ENCODE measurements at places on chromosomes 11 and 22.

DNA sequence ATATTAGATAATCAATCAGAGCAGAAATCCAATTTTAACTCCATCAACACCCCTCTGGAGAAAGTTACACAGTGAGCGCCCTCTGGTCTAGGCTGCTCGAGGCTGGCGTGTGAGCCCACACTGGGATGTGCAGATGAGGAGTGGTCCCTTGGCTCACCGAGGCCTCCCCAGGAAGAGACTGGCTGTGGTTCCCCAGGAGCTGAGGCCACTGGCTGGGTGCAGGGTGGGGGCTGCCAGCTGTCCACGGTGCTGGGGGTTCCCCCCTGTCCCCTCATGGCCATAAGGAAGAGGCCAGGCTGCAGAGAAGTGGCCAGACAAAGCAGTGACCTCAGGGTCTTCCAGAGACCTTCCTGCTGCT lies 750.7 kb downstream of the BRD1 start:
- no peak for DNase-seq

GRCh38 chr11:12245549-12246016 lies 131.8 kb upstream of the PARVA start:
- no peak for DNase-seq

GRCh38 chr11:105034813-105035620 lies at the start of gene CASP1:
TSS of gene CASP1 (minus strand) at chr11:105035144. CDS start at chr11:105035113, 31 bp downstream.
- DNase-seq: peak; percentile 74

- no peak for DNase-seq
These were observed 7.0 kb upstream of the YWHAH start for GRCh38 chr22:31937341-31937740.

DNA sequence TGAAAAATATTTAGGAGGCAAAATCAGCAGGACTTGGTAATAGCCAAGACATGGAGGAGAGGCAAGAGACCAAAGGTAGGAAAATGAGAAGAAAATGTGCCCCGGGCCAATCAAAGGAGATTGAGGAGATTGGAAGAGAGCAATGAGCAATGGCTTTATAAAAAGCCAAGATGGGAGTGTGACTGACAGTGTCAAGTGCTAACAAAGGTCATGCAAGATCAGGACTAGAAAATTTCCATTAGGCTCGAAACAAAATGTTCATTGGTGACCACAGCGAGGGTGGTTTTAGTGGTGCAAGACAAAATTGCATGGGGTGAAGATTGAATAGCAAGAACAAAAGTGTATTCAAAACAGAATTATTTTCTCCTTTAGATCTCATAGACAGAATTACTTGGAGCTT lies 45.2 kb upstream of the TBCEL start:
- DNase-seq: no peak

- peak; percentile 76 for DNase-seq
These were observed 17.5 kb upstream of the TXNRD2 start for GRCh38 chr22:19959043-19959586.

GRCh38 chr11:116123739-116124138 lies 619.5 kb upstream of the CADM1 start:
- DNase-seq: no peak

DNA sequence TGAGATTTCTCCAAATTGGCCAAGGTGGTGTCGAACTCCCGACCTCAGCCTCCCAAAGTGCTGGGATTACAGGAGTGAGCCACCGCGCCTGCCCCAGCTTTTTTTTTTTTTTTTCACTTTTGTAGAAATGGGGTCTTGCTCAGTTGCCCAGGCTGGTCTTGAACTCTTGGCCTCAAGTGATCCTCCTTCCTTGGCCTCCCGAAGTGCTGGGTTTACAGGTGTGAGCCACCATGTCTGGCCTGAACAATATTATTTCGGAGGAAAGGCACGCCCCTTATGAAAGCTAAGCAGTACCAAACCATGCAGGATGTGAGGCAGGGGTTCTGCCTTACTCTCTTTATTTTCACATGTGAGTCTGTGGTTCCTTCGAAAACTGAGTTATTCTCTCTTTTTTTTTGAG lies 16.1 kb downstream of the MTCH2 start:
- no peak for DNase-seq

DNA sequence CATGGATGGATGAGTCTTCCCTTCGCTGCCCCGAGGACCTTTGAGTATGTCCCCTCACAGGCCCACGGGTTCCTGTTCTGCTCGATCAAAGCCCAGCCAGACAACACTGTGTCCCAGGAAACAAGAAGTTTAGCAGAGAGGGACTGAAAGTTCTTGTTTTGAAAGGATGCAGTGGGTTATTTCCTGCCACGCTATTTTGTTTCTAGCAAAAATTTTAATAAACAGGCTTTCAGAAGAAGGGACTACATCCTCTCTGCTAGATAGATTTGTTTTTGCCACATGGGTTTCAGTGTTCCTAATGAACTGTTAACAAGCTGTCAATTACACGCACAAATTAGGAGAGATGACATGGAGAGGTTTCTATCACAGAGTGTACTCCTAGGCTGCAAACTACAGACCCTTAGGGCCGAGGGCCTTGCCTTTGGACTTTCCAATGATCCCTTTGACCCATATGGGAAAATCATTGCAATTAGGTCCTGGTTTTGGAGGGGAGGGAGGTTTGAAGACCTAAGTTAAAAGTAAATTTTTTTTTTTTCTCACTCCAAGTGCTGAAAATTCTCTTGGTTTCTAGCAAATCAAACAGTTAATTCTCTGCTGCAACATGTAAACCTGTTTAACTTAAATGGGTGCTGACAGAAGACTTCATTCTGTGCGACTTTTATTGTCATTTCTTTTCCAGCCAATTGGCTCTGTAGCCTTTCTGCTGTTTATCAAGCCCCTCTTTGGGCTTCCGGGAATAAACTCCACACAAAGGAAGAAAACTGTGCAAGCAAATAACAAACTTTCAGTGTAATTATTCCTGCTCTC lies 81.4 kb downstream of the RCN1 start:
- no peak for DNase-seq

GRCh38 chr11:67508486-67509121 lies 642 bp upstream of the CDK2AP2 start:
- DNase-seq: peak; percentile 95

DNA sequence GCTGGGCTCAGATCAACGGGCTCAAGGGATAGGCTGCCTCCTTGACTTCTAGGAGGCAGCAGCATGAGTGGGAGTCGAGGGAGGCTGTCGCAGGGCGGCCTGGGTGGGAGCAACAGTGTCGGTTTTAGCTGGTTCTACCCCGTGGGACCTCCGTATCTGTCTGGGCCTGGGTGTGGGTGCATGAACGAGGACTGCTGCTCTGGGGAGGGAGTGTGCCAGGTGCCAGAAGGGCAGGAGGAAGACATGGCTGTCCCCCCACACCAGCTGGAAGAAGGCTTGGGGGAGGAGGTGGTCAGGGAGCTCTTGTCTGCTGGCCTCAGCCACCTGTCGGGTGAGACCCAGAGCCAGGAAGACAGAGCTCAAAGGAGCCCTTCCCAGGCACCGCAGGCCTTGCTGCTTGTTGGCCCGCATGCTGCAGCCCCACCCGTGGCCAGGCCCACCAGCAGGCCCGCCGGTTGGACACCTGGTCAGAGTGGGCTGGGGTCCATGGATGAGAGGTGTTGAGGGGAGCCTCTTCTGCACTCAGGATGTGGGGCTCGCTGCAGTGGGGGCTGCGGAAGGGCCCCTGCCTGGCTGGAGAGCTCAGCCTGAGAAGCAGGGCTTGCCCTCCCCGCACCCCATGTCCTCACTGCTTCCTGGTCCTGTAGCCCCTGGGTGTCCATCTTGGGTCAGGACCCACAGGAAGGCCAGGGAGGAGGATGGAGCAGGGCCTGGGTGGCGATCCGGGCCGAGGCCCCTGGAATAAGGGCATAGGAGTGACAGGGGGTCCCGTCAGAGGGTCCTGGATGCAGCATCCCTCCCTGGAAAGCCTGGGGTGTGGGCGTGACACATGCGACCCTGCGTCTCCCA lies 3.4 kb downstream of the CEND1 start:
- DNase-seq: no peak

DNA sequence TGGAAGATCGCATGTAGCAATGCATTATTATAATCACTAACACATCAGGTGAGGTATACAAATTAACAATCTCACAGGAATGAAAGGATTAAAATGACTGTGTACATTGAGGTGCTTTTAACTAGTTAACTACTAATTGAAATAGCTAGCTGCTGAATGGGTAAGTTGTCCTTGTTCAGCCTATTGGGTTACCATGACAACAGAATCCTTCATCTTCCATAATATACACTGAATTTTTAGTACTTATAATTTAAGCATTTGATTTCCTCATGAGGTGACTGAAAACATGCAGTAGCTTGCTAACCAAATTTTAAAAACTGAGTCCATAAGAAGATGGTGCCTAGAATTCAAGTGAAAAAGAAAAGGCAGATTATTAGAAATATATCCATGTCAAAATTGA lies 347.9 kb downstream of the FAT3 start:
- no peak for DNase-seq

- no peak for DNase-seq
These were observed 1.5 kb upstream of the SLC6A5 start for GRCh38 chr11:20597680-20598484.

DNA sequence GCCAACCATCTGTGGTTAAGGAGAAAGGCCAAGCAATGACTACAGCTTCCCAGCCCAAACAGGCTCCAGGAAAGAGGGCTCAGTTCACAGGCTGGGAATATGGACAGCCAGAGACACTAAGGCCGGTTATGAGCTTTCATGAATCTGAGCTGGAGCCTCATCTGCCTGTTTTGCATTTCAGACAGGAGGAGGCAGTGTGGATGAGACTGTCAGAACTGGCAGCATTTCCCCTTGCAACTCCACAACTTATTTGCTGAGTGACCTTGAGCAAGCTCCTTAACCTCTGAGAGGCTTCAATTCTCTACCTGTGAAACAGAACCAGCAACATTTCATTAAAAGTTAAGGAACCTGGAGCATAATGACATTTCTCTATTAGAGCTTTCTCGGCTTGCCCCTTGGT lies 264.0 kb downstream of the ETS1 start:
- no peak for DNase-seq

DNA sequence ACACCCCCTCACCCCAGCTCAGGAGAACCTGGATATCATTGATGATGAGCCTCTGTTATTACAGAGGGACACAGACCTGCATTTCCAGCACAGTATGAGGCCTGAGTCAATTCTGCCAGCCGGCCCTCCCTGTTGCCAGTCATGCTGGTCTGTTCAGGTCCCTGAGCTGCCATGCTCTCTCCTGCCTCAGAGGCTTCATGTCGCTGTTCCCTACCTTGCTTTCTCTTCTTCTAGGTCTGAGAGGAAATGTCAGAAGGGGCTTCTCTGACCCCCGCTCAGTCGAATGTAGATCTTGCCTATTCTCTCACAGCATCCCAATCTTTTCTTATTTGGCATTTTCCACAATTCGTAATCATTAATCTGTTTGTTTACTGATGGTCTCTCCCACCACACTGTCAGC lies 21.8 kb upstream of the ABCC8 start:
- no peak for DNase-seq

GRCh38 chr22:39434243-39434653 lies 22.6 kb upstream of the MGAT3 start:
- DNase-seq: no peak

- DNase-seq: no peak
These were observed 45.3 kb upstream of the PPARA start for GRCh38 chr22:46104881-46105493.

DNA sequence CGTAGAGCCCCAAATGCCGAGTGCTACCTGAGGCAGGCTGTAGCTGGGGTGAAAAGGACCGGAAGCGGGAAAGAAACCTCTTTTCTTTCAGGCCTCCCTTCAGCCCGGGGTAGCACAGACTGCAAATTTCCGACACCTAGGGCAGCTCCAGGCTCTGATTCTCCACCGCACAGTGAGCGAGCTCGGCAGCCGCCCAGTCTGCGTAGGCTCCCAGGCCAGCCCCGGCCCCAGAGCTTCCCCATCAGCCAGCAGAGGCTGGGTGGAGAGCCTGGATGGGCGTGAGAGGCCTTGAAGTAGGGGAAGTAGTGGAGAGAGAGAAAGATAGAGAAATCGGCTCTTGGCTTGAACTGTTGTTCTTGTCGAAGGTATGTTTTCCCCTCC lies 9.3 kb upstream of the PAX6 start:
- no peak for DNase-seq

- DNase-seq: no peak
These were observed 71.7 kb downstream of the DEPDC5 start for GRCh38 chr22:31825513-31825912.

DNA sequence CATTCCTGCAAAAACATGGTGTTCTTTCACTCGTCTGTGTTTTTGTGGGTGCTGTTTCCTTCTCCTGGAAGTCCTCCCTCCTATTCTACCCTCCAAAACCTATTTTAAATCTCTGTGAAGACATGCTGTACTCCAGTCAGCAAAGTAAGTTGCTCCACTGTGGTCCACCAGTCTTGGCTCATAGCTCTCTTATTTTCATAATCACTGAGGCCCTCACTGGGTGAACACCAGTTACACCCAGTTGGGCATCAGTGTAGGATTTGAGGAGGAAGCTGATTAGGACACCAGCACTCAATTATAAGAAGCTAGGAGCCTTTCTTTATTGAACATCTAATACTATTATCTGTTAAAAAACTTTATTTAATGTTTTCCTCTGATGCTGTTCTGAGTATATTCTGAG lies 23.9 kb upstream of the EED start:
- no peak for DNase-seq

DNA sequence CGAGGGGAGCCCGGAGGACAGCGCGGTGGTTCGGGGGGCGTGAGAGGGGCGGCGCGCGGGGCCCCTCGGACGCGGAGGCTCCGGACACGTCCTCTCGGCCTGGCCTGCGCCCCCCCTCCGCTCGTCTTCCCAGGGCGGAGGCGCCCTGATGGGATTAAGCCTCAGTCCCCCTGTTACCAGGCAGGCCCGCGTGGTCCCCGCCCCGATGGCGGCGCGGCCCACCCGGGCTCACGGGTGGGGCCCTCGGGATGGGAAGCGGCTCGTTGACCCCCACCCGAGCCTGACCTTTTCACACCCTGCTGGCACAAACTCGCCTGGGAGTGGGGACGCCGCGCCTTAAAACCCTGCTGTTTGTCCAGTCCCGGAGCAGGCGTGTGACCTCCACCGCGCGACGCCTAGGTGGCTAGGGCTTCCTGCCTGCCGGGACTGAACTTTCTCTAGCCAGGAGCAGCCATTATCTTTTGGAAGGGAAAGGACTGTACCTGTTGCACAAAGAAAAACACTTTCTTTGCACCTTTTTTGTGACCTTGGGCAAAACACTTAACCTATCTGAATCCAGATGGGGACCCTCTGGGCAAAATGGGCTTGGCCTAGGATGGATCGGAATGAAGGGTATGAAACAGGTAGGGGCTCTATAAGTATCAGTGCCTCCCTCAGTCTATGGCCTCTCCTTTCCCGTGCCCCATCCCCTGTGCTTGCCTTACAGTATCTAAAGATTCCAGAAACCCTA lies 1.0 kb downstream of the KIAA1671 start:
- DNase-seq: no peak

DNA sequence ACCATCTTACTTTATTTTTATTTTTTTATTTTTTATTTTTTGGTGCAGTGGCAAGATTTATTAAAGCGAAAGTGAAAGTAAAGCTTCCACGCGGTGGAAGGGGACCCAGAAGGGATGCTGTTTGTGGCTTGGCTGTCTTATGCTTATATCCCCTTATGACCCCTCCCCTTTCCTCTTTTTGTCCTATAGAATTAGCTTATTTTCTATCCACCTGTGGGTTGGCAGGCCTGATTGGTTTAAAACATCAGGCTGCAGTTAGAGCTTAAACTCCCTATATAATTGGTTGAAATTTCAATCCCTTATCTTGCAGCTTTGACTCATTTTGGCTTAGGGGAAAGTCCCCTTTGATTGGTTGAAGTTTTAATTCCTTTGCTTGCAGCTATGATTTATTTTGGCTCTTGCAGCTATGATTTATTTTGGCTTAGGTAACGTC lies 50.5 kb downstream of the NNMT start:
- DNase-seq: no peak

Data from muscle of arm (tissue), 14 donors.